ENCODE measurements at places on chromosomes 6 and 20.

DNA sequence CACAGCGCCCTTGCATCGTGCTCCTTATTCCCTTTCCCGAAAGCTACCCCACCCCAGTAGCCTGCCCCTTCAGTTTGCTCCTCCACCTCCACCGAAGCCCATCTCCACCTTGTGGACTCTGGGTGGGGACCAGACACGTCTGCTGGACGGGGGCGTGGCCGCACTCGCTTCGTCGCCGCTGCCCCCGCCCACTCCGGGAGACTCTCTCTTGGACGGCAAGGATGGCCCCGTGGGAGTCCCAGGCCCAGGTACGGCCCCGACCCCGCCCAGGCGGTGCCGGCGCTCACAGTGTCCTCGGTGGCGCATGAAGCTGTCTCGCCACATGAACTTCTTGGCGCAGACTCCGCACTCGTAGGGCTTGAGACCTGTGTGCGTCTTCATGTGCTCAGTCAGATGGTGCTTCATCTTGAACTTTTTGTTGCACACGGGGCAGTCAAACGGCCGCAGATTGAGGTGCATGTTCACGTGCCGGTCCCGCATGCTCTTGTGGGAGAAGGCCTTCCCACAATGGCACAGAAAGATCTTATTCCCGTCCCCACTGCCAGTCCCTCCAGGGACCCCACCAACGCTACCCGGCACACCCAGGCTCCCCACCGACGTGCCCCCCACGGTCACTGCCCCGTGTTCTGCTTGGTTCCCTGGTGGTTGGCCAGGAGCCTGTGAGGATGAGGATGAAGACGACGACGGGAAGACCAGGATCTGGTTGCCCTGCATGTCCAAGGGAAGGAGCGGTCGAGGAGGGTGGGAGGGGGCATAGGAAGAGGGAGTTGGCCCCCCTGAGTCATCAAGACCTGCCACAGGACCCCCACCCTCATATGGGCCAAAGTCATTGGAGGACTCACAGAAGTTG, 1.3 kb upstream of the TAPBP start:
- no peak for DNase-seq

- DNase-seq: no peak
Observed at GRCh38 chr6:139204978-139205377, 70.1 kb downstream of the HECA start.

- no peak for DNase-seq
Observed at GRCh38 chr6:70847106-70848084, 109.5 kb downstream of the B3GAT2 start.

DNA sequence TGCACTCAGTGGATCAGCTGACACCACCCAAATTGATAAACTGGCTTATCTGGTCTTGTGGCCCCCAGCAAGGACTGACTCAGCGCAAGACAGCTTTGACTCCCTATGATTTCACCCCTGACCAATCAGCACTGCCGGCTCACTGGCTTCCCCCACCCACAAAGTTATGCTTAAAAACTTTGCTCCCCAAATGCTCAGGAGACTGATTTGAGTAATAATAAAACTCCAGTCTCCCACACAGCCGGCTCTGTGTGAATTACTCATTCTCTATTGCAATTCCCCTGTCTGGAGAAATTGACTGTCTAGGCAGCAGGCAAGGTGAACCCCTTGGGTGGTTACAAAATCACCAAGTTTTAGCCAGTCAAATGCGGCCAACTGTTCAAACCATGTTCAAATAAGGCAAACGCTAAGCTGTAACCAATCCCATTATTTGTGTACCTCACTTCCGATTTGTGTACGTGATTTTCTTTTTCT, 32.5 kb downstream of the SLC22A2 start:
- DNase-seq: no peak

GRCh38 chr6:80338201-80338836, 231.8 kb downstream of the BCKDHB start:
- no peak for DNase-seq

DNA sequence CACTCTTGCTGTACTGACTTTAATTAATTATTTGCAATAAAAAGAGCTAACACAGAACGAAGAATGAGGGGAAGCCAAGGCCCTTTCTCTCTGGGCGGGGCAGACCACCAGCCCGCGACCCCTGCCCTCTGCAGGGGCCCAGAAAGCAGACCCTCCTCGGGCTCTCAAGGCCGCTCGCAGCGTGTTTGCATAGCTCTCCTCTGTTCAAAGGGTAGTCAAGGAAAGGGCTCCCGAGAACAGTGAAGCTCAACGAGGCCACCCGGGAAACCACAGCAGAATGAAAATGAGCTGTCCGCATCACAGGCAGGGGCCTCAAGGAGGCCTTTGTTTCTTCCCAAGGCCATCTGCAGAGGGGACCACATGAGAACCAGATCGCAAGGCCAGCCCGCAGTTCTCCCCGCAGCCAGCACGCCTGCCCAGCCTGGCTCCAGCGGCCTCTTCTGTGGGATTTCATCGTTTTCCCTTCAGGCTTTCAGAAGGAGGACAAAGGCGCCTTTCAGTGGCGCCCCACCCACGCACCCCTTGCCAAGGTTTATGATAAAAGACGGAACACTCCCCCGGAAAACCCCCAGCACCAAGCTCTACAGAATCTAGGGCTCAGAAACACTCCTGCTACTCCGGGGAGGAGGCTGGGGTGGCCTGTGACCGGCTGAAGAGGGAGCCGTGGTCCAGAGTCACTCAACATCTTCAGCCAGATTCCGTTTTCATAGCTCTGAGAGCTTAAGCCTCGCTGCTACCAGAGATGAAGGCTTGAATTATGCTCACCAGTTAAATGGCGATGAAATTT, 25.3 kb downstream of the ACSS1 start:
- no peak for DNase-seq

DNA sequence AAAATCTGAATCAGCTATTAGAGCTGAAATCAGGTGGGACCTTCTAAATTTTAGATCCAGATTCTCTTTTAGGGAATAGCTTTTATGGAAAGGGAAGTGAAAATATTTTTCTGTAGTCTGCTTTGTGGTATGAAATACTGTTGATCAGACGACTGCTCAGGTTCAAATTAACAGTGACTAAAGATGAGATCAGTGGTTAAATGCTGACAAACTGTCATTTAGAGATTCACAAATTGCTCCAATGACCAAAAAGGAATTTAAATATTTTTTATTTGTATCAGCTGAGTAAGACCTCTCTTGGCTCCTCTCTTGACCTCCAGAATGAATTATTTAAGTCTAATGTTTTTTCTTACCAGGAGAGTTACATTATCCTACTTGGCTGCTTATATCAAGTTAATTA, 77.3 kb downstream of the KCNQ5 start:
- peak; percentile 22 for DNase-seq

DNA sequence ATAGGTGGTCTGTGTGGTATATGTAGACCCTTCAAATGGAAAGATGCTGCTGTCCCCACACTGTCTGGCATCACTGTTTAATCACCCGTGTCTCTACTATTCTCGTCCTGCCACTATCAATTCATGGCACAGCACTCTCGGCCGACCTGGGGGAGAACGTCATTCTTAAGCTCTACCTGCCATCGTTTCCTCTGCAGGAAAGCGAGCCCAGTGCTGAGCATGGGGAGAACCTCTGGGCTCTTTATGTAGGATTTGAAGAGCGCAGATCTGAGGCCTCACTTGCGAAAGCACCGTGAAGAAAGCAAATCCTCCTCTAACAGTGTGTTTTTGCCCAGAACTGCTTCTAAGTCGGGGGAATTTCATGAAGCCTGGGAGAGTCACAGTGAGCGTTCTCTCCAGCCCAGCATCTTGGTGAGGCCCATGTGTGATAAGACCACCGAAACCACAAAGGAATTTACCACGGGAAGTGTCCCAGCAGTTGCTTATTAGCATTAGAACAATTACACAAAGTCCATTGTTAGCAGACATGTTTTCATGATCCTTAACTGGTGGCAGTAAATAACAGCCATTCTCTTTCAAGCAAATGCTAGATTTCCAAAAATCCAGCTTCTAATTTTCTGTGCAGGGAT, 124.3 kb downstream of the SCML4 start:
- DNase-seq: no peak

- DNase-seq: no peak
Observed at GRCh38 chr6:53306819-53307347, 41.9 kb downstream of the ELOVL5 start.

GRCh38 chr6:139647016-139647415, 272.6 kb upstream of the CITED2 start:
- peak; percentile 29 for DNase-seq

- no peak for DNase-seq
Observed at GRCh38 chr6:46015119-46015968, at the start of gene CLIC5. CLIC5 (minus strand) TSS chr6:46015860; CDS start chr6:46015542, 318 bp downstream.

GRCh38 chr6:3138341-3138740, 19.0 kb downstream of the TUBB2A start:
- peak; percentile 41 for DNase-seq

- DNase-seq: no peak
Observed at GRCh38 chr6:52650941-52651340, 20.0 kb upstream of the TMEM14A start.

DNA sequence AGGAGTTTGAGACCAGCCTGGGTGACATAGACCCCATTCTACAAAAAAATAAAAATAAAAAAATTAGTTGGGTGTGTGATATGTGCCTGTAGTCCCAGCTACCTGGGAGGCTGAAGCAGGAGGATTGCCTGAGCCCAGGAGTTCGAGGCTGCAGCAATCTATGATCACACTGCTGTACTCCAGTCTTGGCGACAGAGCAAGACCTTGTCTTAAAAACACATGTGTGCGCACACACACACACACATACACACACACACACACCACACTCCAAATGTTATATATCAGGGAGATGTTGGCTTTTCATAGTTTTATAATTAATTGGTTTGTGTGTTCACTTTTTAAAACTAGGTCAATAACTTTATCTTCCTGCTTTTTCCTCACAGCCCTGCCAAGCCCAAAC, 110.5 kb downstream of the RTN4IP1 start:
- no peak for DNase-seq

DNA sequence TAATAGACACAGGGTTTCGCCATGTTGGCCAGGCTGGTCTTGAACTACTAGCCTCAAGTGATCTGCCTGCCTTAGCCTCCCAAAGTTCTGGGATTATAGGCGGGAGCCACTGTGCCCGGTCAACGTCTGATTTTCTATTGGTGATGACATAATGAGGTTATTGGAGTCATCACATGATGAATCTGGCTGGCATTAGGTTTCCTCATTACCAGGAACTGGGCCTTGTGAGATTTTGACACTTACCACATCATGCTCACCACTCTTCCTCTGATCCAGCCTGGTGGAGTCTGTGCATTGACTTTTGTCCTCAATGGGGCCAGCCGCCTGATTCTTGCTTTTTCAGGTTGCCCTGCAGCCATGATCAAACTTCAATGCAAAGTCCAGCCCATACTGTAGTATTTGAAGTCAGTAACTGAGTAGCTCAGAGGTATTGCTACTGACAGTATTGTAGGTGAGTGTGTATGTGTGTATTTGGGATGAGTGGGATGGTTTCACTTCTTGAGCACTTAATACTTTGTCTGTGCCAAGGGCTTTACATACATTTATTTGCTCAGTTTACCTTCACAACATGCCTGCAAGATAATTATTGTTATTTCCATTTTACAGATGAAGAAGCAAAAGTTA, 16.0 kb downstream of the ANKS1A start:
- DNase-seq: no peak

DNA sequence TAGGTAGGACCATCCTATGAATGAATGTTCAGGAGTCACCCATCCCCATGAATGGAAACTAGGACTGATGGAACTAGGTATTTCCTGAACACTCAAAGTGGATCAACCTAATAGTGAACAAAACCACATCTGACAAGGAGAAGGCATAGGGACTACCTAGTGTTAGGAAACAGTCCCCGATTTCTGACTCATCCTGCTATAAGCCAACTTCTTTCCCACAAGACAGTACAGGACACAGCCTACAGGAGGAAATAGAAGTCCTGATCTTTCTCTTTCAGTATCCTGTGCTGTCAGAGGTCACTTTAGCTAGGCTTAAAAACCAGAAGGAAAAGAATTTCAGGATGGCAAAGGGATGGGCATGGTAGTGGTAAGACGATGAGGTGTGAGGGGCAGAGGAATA, 19.5 kb upstream of the GMDS start:
- peak; percentile 17 for DNase-seq
